Activated T-cell treated with anti-CD3 and anti-CD28 coated beads, Interleukin-2, amount 50 U/mL, for 4 hours (primary cell): ENCODE measurements at places on chromosomes 11 and 22.

DNA sequence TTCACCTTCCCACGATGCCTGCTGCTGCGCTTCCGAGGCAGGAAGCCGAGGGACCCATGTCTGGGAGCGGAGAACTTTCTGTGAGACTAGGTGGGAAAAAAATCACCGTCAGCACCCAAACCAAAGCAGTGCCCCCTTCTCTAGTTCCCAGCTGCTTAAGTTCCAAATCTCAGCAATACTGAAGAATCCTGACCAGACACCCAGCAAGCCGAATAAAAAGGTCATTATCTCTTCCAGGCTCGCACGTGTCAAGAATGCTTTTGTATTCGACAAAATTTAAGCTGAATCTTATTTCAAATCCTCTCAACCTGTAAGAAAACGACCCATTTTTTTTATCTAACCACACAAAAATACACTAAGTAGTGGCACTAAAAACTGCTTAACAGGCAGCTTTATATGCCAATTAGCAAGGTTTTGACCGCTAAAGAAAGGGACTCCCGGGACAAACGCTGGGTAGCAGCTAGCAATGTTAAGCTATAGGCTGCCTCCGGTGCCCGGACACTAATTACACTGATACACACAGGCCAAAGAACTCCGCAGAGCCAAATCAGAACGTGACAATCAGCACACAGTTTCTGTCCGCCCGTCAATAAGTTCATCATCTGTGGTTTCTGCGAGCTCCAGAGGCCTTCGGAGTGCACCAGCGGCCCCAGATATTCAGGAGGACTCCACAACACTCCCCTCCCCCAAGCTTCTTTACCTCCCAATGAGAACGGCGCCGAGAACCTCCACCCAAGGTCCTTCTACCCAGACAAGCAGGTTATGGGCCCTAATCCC lies 728 bp downstream of the RPL3 start:
- peak; percentile 36 for DNase-seq

DNA sequence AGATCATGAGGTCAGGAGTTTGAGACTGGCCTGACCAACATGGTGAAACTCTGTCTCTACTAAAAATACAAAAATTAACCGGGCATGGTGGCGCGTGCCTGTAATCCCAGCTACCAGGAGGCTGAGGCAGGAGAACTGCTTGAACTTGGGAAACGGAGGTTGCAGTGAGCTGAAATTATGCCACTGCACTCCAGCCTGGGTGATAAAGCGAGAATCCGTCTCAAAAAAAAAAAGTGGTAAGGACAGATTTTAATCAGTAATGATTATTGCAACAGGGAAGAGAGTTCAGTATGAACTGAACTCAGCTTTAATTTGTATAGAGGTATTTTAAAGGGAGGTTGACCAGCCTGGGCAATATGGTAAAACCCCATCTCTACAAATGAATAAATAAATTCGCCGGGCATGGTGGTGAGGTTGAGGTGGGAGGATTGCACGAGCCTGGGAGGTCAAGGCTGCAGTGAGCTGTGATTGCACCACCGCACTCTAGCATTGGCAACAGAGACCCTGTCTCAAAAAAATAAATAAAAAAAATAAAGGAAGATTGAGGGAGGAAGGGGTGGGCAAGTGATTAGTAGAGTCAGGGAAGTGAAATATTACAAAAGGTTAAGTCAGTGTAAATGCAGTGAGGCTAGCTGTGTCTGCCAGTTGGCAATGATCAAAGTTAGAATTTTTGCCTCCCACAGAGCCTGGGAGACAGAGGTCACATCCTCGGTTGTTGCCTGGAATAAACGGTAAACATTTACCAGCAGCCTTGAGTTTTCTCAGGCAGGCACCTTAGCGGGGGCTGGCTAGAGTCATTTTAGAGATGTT lies 2.6 kb upstream of the MCM5 start:
- DNase-seq = no peak

DNA sequence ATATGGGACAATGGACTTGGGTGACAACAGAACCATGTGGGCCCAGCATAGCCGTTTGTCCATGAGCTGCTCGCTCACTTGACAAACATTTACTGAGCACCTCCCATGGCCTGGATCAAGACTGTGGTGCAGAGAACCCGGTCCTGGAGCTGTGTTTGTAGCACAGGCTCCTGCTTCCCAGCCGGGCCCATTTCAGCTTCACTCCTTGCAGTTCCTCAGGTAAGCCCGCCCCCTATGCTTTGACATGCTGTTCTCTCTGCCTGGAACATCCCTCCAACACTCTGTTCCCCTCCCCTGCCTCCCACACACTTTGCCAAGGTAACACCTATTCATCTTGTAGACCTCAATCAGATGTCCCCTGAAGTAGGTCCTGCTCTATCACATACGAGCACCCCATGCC lies 19.3 kb upstream of the IGSF22 start:
- DNase-seq = no peak

DNA sequence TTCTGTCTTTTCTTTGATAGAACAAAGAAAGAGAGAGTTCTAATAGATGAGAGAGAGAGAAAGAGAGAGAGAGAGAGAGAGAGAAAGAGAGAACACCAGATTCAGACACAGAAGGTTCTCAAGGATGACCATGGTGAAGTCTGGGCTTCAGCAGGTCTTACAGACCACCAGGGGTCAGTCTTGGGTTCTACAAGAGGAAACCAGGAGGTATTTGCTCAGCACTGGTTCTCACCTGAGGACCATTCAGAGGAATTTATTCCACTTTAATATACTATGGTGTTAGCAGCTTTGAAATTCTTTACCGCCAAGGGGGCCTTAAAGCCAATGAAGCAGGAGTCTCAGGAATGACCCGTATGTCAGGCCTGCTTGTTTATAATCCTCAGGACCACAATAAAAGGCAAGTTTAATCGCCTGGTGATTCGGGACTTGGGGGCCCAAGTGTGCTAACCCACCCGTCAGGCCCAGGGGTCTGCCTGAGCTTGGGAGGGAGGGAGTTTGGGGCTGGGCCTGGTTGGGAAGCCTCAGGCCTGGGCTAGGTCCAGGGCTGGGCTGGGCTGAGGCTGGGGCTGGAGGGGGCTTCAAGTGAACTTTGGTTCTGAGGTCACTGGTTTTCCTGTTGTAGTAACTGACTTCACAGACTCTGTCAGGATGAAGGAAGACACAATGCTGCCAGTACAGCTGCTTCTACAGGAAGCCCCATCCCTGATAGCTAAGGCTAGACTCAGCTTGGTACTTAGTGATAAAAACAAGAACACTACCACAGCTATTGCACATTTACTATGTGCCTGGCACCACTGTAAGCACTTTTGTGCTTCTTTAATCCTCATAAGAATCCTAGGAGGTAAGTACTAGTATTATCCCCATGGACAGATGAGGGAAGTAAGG lies 179.2 kb upstream of the ZBED5 start:
- DNase-seq = peak; percentile 18

GRCh38 chr11:77602381-77603088 lies 12.8 kb downstream of the AQP11 start:
- no peak for DNase-seq

GRCh38 chr11:67541198-67541597 lies 18.0 kb upstream of the CABP2 start:
- no peak for DNase-seq

DNA sequence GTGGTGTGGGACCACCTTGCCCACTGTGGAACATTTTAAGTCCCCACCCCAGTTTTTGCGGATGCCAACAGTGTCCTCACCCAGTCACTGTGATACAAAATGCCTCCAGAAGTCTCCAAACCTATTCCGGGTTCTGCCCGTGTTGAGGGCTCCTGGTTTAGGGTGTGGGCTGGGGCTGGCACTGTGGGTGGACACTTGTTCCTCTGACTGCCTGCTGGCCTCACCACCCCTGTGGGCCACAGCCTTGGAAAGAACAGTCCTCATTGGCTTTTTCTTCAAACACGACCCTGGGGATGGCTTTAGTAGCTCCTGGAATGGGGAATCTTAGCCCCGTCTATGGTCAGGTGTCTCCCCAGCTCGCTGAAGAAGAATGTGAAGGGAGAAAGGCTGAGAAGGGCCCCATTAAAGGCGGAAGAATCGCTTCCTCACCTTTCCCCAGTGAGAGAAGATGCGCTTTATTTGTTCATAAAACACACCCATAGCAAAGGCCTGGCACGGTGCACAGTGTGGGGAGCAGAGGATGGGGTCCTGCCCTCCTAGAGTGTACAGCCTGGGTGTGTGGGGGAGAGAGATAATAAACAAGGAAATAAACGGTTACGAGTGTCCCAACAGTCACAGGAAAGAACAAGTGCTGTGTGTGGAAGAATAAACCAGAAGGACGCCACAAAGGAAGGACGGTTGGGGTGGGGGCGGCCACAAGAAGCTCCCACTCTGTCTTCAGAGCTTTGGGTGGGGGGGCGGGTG lies 91.6 kb upstream of the SLC22A12 start:
- DNase-seq = no peak

GRCh38 chr11:79414644-79415317 lies 26.0 kb downstream of the TENM4 start:
- no peak for DNase-seq

DNA sequence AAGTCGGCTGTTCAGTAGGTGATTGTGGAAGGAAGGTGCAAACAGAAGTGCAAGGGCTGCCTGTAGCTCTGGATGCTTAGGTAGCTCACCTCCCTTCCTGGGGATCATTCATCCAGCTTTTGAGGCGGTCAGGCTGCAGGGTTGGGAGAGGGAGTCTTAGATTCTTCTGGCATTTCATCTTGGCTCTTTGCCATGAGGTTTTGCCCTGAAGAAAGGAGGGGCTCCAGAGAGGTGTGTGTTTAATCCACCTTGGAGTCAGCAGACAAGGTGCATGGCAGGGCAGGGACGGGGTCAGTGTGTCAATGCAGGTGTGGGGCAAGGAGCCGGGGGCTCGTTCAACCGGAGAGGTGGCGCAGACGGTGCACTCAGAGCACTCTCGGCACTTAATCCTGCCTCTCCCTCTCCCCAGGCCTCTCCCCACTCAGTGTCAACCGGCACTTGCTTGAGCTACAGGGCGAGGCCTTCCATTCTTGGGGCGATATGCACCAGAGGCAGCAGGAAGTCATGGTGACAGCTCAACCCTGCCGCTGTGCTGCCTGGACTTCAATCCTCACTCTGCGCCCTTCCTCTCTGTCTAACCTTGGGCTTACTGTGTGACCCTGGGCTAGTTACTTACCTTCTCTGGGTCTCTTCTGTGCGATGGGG lies 7.2 kb downstream of the ADAMTS15 start:
- no peak for DNase-seq

GRCh38 chr22:17258015-17258787 lies 39.0 kb upstream of the ADA2 start:
- DNase-seq = peak; percentile 12

GRCh38 chr11:70203751-70204465 lies 812 bp downstream of the FADD start:
- peak; percentile 93 for DNase-seq
